ENCODE measurements at places on chromosomes 6 and 20.

GRCh38 chr6:134772671-134773360, 177.1 kb downstream of the ALDH8A1 start:
- DNase-seq: no peak

DNA sequence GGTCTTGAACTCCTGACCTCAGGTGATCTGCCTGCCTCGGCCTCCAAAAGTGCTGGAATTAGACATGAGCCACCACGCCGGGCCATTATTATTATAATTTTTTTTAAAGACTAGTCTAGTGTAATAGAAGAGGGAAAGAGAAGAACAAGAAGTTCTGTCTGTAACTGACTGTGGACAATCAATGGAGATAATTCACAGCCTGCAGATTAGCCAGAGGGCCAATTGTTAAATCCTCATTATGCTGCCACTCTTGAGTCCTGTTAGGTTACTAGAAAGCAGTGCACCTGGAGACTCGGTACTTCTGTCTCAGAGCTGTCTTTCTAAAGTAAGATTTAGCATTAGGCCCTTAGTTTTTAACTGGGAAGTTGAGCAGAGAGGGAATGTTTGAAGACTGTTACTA, 37.5 kb downstream of the CARMIL1 start:
- DNase-seq: no peak

GRCh38 chr6:5752391-5752680, 254.4 kb downstream of the NRN1 start:
- peak; percentile 84 for DNase-seq

DNA sequence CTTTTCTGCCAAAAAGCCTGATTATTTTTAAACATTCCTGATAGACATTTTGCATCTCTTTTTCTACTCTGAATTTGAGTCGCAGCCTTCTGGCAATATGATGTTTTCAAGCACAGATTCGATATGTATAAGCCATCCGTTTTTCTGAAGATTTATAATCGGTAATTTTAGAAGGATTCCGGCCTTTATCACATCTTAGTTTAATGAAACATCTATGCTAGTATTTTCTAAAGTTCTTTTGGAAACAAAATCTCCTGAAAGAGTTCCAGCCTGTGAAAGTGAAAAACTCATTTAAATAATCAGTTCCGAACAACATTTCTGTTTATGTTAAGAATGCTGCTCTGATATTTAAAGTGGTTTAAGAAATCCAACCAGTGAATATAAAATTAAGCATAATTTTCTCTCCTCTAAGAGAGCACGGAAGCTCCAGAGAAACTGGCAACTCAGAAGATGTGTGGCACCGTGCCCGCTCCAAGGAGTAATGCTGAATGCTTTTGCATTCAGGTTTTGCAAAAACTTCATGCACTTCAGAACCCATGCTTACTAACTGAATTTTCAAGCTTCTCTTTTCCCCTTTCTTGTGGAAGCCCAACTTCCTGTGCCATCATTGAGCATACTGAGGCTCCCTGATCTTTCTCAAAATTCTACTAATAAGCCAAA, 20.7 kb downstream of the NDUFAF4 start:
- DNase-seq: no peak

- DNase-seq: peak; percentile 38
Observed at GRCh38 chr6:45556828-45557227, 179.1 kb upstream of the SUPT3H start.

GRCh38 chr20:22791877-22792525, 207.6 kb upstream of the FOXA2 start:
- DNase-seq: no peak

DNA sequence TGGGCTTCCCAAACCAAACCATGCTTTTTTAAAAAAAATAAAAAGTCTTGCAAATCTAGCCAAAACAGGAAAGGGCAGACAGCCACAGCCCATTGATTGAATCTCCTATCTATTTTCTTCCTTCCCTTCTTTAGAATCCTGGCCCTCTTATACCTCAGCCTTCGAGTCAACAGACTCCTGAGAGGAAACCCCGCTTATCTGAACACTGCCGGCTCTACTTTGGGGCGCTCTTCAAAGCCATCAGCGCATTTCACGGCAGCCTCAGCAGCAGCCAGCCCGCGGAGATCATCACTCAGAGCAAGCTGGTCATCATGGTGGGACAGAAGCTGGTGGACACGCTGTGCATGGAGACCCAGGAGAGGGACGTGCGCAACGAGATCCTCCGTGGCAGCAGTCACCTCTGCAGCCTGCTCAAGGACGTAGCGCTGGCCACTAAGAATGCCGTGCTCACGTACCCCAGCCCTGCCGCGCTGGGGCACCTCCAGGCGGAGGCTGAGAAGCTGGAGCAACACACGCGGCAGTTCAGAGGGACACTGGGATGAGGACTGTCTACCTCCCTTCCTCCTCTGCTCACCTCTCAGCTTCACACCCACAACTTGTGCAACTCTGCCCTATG, 10.1 kb upstream of the RTF2 start:
- DNase-seq: no peak

DNA sequence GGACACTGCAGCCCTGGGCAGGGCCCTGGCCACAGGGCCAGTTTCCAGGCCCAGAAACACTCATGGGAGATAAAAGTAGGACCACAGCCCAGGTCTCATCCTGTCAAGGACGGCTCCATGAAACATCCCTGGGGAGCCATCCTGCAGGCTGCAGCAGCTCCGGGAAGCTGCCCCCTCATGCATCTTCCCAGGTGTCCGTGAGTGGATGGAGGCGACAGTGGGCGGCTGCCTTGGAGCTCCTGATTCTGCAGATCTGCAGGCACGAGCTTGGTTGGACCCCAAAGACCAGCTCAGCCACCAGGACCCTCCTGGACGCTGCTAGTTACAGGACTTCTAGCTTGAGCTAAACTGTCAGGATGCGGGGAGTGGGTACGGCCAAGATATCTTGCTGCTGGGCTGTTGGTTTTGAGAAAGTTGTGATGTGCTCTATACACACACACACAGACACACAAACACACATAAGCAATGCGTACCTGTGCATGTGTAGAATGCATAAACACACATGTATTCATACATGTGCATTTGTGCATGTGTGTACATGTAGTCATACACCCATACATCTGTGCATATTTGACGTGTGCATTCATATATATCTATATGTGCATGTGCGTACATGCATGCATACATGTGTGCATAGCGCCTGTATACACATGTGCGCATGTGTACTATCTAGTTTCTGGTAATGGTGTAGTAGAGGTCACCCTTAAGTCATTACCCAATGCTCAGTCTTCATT, 297.8 kb downstream of the TAF4 start:
- no peak for DNase-seq

GRCh38 chr6:45714741-45715507, 300.7 kb downstream of the CLIC5 start:
- DNase-seq: peak; percentile 70

GRCh38 chr20:19860737-19861136, 102.7 kb downstream of the RIN2 start:
- DNase-seq: no peak

GRCh38 chr6:54217018-54217417, 91.2 kb upstream of the TINAG start:
- DNase-seq: no peak

- DNase-seq: no peak
Observed at GRCh38 chr6:157848693-157849092, 25.6 kb downstream of the SNX9 start.

DNA sequence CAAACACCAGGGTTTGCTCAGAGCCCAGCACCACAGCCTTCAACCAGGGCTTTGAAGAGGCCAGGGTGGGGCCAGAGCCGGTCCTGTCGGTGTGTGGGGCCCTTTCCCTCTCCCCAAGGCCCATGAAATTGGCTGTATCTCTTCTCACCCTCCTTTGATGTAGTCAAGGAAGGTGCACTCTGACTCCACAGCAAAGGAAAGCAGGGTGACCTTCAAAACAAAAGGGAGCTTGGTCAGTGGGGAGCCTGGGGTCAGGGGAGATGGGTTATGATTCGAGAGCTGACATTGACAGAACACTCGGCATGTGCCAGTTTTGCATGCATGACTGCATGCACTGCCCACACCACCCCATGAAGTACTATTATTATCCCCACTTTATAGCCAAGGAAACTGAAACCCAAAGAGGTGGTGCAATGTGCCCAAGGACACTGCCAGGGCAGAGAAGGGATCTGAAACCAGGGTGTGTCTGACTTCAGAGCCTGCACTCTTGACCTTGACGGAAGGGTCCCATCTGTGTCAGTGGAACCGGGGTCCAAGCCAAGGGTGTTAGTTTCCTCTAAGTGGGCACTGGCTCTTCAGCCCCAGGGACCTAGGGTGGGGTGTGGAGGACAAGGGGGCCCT, 55.4 kb downstream of the RAB44 start:
- no peak for DNase-seq

DNA sequence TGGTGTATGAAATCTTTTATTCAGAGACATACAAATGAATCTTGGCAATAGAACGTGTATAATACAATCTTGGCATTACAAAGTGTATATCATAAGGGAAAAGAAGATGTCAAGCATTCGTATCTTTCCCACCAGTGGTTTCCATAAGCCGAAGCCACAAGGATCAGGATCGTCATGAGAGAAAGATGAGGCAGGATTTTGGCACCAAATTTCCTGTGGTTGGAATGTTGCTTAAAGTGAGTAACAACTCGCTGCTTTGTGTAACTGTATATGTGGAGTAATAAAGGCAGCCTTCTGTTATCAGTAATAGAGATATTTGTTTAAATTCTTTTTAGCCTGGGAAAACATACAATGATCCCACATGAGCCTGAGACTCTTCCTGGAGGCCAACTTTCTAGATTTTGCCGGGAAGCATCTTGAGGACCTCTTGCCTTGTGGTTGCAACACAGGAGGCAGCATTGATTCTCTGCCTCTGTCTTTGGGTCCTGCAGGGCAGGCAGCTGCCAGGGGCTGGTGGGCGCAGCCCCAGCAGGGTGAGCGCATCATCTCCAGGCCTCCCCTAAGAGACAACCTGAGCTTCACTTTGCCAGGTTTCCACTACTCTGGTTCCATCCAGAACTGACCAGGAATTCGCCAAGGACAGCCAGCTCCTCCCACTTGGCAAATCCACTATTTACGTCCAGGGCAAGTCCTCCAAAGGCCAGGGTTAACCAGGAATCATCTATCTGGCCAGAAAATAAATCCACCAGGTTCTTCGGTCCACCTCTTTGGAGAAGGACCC, 230.9 kb upstream of the SULF2 start:
- DNase-seq: no peak

- no peak for DNase-seq
Observed at GRCh38 chr6:86203044-86203443, 560.4 kb upstream of the SYNCRIP start.

DNA sequence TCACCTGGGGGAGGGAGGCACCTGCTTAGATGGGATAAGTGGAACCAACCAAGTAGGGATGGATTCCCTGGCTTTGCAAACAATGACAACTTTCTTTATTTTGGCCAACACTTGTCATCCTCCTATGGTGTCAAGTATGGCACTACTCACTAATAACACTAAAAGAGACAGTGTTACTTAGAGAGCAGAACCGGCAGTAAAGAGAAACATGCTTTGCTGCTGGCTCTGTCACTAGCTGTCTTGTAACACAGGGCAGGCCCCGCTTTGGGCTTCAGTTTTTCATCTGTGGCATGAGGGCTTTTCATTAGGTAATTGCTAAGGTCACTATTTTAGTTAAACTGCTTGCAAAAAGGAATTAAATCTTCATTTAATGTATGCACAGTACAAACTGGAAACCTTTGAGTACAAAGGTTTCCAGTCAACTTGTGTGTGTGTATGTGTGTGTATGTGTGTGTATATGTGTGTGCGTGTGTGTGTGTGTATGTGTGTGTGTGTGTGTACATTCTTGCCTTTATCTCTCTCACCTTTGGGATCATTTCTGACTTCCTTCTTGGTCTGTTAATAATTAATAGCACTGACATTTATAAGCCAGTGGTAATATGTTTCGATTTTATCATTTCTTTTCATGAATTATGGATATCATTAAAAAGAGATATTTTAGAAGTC, 64.7 kb downstream of the BTBD3 start:
- DNase-seq: peak; percentile 9

DNA sequence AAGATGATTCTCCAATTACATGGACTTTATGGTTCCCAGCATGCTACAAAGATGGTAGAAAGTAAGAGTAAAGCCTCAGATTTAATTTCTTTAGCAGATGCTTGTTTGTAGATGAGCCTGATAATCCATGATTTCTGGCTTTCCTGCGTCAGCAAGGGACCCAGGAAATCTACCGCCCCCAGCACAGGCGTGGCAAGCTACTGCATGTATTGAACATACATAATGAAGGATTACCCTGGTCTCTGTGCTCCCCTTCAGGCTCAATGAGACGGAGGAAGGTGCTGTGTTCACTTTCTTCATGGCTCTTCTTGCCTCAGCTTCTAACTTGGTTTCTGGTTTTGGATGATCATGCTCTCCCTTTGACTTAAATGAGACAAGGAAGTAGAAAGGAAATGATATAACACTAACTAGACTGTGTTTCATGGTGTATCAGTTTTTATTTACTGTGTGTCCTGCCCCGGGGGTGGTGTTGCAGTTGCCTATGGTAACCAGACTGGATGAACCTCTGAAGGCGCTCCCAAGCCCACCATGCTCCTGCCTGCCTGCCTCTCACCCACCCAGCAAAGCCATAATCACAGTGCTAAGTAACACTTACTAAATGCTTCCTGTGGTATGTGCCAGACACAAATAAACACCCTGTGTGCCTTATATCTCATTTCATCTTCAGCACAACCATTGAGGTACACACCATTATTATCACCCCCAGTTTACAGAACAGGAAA, 17.9 kb downstream of the GCM1 start:
- DNase-seq: no peak

DNA sequence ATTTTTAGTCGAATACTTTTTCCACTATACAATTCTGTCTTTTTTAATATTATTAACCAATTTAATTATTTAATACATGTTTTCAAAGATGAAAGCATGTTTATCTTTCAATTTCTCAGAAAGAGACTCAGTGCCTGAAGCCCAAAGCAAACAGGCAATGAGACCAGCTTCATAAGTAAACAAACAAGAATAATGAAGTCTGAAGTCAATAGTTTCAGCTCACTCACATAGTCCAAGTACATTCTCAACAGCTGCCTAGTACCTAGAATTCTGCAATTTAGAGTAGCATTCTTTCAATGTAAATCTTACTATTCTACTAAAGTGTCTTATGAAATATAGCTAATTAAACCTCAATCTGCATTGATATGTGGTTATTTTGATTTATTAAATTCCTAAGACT, 626.5 kb upstream of the NRSN1 start:
- no peak for DNase-seq

DNA sequence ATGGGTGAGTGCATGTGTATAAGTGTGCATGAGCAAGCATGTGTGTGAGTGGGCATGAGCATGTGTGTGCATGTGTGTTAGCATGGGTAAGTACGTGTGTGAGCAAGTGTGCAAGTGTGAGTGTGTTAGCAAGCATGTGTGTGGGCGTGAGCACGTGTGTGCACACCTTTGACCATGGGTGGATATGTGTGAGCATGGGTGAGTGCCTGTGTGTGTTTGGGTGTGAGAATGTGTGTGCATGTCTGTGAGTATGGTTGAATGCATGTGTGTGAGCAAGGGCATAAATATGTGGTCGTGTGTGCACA, 84.6 kb downstream of the DLL1 start:
- DNase-seq: no peak

- peak; percentile 49 for DNase-seq
Observed at GRCh38 chr20:46253391-46253790, 54.9 kb downstream of the CDH22 start.

Measured in retina (tissue), 1 donor.